ENCODE measurements at places on chromosomes 4 and X. TPM values are rescaled to one million over a fixed set of nuclear protein-coding genes. Genes with fewer than 3 reads are reported as not detected.

DNA sequence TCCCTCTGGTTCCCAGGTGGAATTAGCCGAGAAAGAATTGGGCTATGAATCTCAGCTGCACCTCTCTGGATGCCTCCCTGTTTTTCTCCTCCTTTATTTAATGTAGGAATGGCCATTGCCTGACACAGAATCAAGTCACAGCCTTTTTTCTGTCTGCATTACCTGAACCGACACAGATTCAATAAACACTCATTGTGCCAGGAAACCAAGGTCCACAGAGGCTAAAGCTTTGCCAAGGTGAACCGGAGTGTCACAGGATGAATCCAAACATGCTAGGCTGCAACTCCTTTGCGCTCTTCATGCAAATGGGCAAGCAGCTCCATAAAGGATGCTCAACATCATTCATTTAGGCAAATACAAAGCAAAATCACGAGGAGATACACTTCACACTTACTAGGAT lies 199.8 kb upstream of the AGTR2 start:
- H3K27me3 ChIP-seq = no peaks in the 10 kb centered on the region
- no peaks in the 10 kb centered on the region for H3K4me1 ChIP-seq
- no peak for DNase-seq
- no peak overlapping the region for H3K27ac ChIP-seq
- no peak overlapping the region for H3K4me3 ChIP-seq
- no peaks in the 10 kb centered on the region for H3K36me3 ChIP-seq

DNA sequence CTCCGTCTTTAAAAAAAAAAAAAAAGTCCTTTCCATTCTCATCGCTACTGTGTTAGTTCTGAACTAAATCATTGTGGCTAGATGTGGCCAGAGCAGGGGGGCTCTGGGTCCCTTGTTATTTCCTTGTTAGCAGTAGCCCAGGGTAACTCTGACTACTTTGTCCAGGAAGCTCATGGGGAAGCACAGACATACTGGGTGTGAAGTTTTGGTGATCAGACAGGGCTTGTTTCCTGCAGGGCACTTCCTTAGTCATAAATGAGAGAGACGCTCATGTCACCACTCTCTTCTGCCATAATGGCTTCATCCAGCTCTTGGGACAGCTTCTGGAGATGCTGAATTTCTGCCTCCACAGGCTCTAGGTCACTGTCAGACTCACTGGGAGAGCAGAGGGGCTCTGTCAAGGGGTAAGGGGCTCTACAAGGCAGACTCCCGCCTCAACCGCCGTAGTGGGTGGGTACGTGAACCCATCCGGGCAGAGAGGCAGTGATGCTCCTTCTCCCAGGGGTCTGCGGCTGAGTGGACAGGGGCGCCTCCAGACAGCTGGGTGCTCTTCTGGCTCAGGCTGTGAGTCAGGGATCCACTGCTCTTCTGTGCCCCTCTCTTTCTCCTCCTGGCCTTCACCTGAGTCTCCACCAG lies 12.9 kb downstream of the STIM2 start:
- H3K36me3 ChIP-seq = no peaks in the 10 kb centered on the region
- no peaks in the 10 kb centered on the region for H3K27me3 ChIP-seq
- DNase-seq = no peak
- H3K27ac ChIP-seq = no peak overlapping the region
- no peak overlapping the region for H3K4me3 ChIP-seq

GRCh38 chr4:6908432-6909112 lies 1.1 kb upstream of the TBC1D14 start:
- peaks cover 16% of the 10 kb centered on the region for H3K4me1 ChIP-seq
- no peaks in the 10 kb centered on the region for H3K36me3 ChIP-seq
- peak overlapping the region; percentile 91 for H3K27ac ChIP-seq
- peak; percentile 38 for DNase-seq
- peak overlapping the region; percentile 73 for H3K4me3 ChIP-seq

- no peaks in the 10 kb centered on the region for H3K4me1 ChIP-seq
- H3K27me3 ChIP-seq = no peaks in the 10 kb centered on the region
- no peak for DNase-seq
- H3K36me3 ChIP-seq = no peaks in the 10 kb centered on the region
- no peak overlapping the region for H3K4me3 ChIP-seq
- H3K27ac ChIP-seq = no peak overlapping the region
These were observed 321.9 kb downstream of the CFAP47 start for GRCh38 chrX:36241397-36241796.

DNA sequence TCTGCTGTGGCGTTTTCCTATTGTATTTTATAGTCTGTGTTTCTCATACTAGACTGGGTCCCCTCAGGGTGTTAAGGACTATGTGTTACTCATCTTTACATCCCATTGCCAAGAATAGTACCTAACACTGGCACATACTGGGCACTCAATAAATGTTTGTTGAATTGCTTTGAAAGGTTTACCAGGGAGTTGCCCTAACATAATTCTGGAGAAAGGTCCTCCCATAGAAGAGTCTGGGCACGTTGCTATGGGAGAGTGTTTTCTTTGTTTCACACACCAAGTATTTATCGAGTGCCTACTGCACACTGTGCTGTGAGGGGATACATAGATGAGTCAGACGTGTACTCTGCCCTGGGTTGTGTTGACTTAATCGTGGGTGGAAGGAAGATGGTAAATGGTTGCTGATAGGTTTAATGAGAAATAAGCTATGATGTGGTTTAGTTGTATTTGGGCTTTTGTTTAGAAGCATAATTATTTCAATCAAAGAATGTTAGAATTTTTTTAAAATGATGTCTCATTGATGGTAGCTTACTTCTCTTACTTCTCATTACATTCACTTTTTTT lies 42.9 kb downstream of the AFF1 start:
- no peak overlapping the region for H3K4me3 ChIP-seq
- no peaks in the 10 kb centered on the region for H3K36me3 ChIP-seq
- H3K4me1 ChIP-seq = peaks cover 36% of the 10 kb centered on the region
- peak overlapping the region; percentile 64 for H3K27ac ChIP-seq

DNA sequence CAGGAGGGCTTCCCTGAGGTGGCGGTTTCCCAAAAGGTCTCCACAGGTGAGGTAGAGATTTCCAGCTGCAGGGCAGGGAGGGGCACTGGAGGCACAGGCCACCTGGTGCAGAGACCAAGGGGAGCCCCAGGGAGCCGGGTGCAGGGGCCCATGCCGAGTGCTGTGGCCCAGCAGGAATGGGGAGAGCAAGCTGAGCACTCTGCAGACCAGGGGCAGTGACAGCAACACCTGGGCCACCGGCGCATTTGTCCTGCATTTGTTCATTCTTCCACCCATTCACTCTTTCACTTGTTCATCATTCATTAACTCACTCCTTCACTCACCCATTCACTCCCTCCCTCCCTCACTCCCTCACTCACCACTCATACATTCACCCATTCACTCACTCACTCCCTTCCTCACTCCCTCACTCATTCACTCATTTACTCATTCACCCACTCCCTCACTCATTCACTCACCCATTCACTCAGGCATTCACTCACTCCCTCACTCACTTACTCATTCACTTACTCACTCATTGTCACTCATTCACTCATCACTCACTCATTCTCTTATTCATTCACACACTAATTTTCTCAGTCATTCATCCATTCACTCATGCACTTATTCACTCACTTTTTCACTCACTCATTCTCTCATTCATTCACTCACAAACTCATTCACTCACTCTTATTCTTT lies 16.3 kb downstream of the CPZ start:
- no peak overlapping the region for H3K27ac ChIP-seq
- no peaks in the 10 kb centered on the region for H3K36me3 ChIP-seq
- no peaks in the 10 kb centered on the region for H3K4me1 ChIP-seq
- DNase-seq = no peak
- no peak overlapping the region for H3K4me3 ChIP-seq

DNA sequence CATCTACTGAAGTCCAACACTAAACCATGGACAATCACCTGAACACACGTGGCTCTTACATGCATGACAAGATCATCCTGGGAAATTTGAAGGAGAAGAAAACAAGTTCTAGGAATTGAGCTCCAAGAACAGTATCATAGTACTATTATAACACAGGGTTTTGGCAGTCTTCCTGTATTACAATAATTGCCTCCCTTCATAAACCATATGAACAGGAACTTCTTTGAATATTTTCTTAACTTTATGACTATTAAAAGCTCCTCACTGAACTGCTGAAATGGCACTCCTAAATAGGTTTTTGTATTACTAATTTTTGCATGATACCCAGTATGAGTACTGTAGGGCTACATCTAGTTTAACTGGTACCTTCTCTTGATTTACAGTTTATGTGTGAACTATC lies 130.0 kb downstream of the ZAR1 start:
- H3K4me3 ChIP-seq = no peak overlapping the region
- no peak for DNase-seq
- no peaks in the 10 kb centered on the region for H3K27me3 ChIP-seq
- peaks cover 5% of the 10 kb centered on the region for H3K36me3 ChIP-seq

HHIP gene
- total RNA-seq = 971 TPM

NUDT11 gene
- total RNA-seq = 3.9 TPM

TIGD4 gene
- 0.18 TPM for total RNA-seq

ARAP2 gene
- 0.16 TPM for total RNA-seq

Data from endothelial cell of umbilical vein (primary cell).